Stimulated activated CD4-positive, alpha-beta T cell treated with anti-CD3 and anti-CD28 coated beads, Interleukin-1b, Interleukin-23, amount 100 ng/mL, for 24 hours (primary cell): ENCODE measurements at places on chromosomes 3 and 15.

- no peak for DNase-seq
Measured at GRCh38 chr3:156601497-156601896, 46.6 kb upstream of the SSR3 start.

- no peak for DNase-seq
Measured at GRCh38 chr15:97479957-97480356, 480.5 kb upstream of the ARRDC4 start.

GRCh38 chr3:13451301-13451673 is 28.8 kb upstream of the HDAC11 start:
- no peak for DNase-seq

DNA sequence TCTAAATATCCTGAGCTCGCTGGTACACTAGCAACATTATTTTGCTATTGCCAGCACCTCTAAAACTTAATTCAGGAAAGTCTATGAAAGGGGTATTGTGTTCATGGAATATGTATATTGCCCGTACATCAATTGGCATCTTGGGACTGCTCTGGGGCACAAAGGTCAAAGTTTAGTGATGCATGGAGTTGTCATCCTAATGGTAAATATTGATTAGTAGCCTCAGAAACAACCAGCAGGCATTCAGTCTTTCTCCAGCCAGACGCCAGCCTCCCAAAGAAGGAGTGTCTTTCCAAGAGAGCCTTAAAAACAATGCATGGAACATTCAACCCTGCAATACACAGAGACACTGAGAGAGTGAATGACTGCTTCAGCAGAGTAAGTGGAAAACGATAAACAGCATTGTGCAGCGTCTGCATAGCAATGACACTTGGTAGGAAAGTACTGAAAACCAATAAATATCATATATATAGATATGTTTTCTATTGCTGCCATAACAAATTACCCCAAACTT is 377.3 kb downstream of the SHQ1 start:
- no peak for DNase-seq

- no peak for DNase-seq
Measured at GRCh38 chr3:74121761-74122160, 492.7 kb downstream of the CNTN3 start.

DNA sequence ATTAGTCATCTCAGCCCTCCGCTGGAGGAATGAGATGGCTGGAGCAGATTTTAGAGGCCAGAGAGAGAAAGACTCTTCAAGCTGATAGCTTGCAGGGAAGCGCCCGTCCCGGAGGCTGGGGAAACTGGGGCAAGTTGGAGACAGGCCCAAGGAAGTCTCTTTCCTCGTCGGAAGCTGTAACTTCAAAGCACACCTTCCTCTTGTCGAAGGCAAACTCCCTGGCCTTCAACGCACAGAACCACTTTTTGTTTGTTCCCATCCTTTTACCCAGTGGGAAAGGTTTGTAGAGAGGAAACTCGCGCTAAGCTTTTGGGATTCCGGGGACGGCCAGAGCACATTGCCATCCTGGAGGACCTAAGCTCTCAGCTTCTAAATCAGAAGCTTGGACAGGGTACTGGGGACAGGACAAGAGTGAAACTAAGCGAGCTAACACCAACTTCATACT is 900 bp upstream of the EOMES start:
- no peak for DNase-seq

GRCh38 chr15:89452330-89452836 is 44.0 kb downstream of the RHCG start:
- DNase-seq, result no peak
